ENCODE measurements at places on chromosomes 2 and 18. TPM values are rescaled to one million over a fixed set of nuclear protein-coding genes. Genes with fewer than 3 reads are reported as not detected.
A peak's percentile ranks its signal among the peaks of the same experiment; 100 is the strongest.

The GALM gene
- 28.3 TPM for total RNA-seq

The GREB1 gene
- total RNA-seq, result 1.1 TPM

The BCL2L11 gene
- total RNA-seq, result 47.2 TPM

The DSC2 gene
- 0.05 TPM for total RNA-seq

The UGT1A3 gene
- total RNA-seq, result not detected

The NTSR2 gene
- total RNA-seq, result not detected

The ANKRD23 gene
- 11.2 TPM for total RNA-seq

The ABCG5 gene
- not detected for total RNA-seq

- no peak for DNase-seq
Observed at GRCh38 chr2:29242621-29243375, 127.6 kb downstream of the CLIP4 start.

DNA sequence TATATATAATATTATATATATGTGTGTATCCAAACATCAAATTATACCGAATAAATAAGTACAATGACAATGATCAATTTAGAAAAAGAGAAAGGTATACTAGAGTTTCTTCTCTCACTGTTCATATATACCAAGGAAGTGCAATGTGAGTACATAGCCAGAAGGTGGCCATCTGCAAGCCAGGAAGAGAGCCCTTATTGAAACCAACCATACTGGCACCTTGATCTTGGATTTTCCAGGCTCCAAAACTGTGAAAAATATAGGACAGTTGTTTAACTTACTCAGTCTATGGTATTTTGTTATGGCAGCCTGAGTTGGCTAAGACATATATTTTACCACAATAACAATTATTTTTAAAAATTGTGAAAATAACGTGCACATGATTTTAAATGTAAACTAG is 1490.2 kb upstream of the SLC39A10 start:
- no peak for DNase-seq

DNA sequence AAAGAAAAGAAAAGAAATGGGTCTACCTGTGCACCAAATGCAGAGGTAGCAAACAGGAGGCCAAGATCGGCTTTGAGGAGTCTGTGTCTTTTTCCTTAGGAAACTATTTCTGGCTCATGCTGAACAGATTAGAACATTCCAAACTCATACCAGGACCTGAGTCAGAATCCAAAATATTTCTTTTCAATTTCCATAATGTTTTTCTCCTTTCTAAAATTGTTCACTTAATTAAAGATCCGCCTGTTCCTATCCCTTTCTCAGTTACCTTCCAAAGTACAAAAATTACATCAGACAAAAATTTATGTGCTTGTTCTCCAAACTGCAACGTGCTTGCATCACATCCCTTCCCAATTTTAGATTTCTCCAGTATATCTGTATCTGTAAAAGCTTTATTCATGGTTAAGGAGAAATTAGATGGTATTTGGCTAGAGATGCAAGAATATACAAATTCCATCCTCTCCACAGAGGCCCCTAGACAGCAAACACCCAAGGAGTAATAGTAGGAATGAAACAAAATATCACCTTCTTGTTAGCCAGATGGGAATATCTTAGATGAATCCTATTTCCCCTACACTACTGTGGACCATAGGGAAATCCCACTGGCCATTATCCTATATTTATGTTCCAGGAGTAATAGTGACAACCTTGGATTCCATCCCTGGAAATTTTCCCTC is 130.6 kb downstream of the LNPK start:
- no peak for DNase-seq

DNA sequence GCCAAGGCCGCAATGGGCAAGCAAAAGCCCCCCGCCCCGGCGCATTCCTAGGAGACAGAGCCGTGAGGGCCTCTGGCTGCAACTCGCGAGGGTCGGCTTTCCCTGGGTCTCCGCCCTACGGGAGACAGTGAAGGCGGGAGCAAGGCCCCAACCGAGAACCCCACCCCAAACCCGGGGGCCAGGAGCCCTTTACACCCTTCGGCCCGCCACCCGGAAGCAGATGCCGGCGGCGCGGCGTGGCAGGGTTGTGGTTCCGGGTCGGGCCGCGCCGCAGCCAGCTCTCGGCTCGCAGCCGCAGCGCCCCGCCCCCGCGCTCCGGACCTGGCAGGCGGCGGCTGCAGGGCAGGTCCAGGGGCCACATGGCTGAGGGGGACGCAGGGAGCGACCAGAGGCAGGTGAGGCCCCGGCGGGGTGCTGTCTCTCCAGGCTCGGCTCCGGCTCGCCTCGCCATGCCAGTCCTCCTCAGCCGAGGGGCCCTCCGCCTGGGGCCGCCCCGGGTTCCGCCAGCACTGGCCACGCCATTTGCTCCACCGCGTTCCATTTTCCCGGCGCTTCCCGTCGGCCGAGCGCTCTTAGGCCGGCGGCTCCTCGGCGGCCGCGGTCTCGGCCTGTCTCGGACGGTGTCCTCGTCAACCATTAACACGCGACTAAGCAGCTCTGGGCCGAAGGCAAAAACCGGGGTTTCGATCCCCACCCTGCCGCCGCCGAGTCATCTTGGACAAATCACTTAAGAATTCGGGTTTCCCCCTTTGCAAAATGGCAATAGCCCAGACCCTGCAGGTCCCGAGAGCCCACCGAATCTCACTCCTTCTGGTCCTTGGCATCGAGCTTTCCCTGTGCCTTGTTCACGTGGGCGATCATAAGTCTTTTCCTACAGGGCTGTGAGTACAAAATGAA is at the start of gene IMPACT:
Gene IMPACT (plus strand): TSS at position 273 of the 897 bp plus-strand sequence. CDS start 87 bp downstream, at position 360.
- peak; percentile 70 for DNase-seq

GRCh38 chr2:222548992-222549391 is 106.9 kb downstream of the FARSB start:
- DNase-seq, result no peak

DNA sequence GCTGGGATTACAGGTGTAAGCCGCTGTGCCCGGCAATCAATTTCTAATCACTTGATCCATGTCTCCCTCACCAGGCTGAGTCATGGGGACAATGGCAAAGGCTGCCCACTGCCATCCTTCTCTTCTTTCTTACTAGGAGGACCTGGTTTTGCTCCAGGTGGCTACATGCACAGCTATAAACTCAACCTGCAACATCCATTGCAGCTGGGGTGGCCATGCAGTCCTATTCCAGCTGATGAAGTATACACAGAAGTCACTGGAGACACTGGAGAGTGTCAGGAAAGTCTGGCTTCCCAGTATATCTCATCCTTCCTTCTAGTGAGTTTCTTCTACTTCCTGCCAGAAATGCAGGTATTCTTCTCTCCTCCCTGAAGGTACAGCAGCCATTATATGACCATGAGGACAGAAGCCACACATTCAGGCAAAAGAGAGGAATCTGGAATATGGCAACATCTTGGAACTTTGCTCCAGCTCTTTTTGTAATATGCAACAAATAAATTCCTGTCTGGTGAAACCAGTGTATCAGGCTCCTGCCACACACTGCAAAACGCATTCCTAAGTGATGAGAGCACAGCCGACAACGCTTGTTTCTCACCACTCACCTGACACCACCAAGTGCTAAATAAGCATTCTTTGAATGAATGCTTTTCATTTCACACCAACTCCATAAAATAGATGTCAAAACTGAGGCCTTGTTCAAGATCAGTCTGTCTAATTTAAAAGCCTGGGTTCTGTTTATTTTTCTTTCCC is 32.3 kb downstream of the SCTR start:
- no peak for DNase-seq

DNA sequence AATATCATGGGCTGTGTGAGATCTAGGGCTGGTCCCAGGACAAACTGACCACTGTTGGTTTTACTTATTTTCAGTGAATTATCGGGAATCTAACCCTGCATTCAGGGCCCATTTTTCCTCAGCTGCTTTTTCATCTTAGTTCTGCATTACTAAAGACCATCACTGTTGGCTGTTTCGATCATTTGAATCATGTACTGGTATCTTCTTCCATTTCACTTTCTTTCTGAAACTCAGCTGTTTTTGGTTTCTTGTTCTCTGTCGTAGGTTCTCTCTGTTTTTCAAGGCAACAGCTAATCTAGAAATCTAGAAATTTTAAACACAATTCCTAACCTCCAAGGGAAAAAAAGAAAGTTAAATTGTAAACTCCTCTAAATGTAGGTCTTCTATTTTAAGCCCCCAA is 159.9 kb upstream of the SESTD1 start:
- DNase-seq, result no peak

DNA sequence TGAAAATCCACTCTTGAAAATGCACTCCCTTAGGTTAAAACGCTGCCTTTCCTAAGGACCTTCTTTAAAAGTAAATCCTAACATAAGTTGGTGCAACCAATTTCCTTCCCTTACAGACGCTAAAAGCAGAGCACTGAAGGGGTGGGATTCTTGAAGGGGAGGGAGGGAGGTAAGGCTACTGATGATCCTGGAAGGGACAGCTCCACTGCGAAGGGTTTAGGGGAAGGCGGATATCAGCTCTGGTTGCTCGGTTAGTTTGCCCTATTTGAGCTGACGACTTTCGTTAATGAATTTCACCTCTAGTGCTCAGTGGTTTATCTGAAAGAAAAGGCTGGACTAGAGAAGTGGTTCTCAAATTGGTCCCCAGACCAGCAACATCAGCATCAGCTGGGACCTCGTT is 49.7 kb upstream of the SIGLEC15 start:
- DNase-seq, result no peak

DNA sequence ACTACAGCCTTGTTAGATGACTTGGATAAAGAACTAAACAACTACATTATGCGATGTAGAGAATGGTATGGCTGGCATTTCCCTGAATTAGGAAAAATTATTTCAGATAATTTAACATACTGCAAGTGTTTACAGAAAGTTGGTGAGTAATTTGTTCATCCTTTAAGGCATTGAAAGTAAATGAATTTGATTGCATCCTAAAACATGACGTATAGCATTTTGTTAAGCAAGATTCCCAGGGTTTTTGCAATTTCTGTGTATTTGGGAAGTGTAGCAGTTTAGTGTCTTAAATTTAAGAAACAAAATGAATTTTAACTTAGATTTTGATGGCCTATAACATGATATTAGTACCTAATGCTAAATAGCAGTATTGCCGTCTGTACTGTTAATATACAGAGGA is 24.8 kb downstream of the NOP58 start:
- DNase-seq, result no peak

DNA sequence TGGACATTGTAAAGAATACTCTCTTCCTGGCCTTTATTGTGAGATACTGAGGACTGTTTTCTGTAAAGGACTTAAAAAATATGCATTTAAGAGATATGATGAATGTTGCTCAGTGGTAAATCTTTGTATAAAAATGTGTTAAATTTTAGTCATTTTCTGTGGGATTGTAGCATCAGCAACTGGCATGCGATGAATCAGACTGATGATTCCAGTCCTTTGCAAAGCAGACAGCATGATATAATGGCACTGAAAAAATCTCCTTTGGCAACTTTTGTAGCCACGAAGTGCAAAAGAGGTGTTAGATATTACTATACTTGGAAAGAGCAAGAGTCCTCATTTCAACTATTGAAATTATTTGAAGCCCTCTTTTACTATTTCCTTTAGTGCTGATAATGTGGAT is 678.7 kb downstream of the PLCL1 start:
- DNase-seq, result no peak

GRCh38 chr2:233307565-233307964 is at the start of gene SAG:
Gene SAG, plus strand, starts transcription at chr2:233307816. Its CDS starts 1,374 bp downstream, at chr2:233309190.
- no peak for DNase-seq

GRCh38 chr2:46481198-46482193 is 2.1 kb downstream of the TMEM247 start:
- DNase-seq, result no peak
